Esophagus squamous epithelium (tissue), 5 donors: ENCODE measurements at places on chromosomes 7 and 10.

DNA sequence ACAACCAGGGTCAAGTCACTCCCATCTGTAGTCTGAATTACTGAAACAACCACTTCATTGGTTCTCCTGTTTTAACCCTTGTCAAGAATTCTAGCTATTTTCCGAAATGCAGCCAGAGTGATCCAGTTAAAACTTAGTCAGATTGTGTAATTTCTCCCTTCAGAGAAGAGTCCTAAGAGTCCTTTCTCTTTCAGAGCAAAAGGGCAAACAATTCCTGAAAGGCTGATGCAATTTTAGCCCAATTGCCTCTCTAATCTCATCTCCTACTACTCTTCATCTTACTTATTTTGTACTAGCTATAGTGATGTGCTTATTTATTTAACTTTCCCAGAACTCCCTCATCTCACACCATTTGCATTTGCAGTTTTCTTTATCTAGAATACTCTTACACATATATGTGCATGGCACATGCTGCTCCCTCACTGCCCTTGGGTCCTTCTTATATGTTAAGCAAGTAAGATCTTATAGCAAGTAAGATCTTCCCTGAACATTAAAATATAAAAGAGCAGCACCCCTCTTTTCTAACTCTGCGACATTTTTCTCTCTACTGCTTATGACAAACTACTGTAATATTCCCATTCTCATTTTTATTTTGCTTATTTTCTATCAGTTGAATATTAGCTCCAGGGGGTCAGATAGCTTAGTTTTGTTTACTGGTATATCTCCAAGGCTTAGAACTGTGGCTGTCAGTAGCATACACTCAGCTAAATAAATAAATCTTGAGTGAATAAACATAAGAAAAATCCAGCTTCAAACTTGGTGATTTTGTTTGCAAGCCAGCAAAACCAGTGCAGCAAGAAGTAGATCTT, 44.6 kb downstream of the HGF start:
- no peak for DNase-seq

- DNase-seq: no peak
These were observed 572.4 kb downstream of the GLRX3 start for GRCh38 chr10:130708465-130709070.

- no peak for DNase-seq
These were observed 24.2 kb downstream of the ITIH5 start for GRCh38 chr10:7642491-7643011.

GRCh38 chr7:27745064-27745583, 5.2 kb downstream of the TAX1BP1 start:
- DNase-seq: no peak

- no peak for DNase-seq
These were observed 855 bp upstream of the PALD1 start for GRCh38 chr10:70477661-70478162.

DNA sequence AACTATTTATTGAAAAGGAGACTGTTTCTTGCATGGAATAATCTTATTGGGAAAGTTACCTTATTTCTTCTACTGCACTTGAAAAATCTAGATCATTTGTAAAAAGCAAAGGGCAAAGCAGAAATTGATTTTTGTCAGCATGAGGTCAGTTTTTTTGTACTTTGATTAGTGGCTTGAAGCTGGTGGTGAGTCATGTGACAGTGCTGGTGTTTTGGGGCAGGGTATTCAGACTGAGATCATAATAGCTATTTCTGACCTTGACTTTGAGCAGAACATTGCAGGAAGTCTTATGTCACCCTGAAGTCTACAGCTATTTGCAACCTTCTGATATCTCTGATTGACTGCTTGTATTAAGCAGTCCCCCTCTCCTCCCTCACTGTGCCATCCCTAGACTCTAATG, 66.3 kb upstream of the SORCS3 start:
- no peak for DNase-seq

DNA sequence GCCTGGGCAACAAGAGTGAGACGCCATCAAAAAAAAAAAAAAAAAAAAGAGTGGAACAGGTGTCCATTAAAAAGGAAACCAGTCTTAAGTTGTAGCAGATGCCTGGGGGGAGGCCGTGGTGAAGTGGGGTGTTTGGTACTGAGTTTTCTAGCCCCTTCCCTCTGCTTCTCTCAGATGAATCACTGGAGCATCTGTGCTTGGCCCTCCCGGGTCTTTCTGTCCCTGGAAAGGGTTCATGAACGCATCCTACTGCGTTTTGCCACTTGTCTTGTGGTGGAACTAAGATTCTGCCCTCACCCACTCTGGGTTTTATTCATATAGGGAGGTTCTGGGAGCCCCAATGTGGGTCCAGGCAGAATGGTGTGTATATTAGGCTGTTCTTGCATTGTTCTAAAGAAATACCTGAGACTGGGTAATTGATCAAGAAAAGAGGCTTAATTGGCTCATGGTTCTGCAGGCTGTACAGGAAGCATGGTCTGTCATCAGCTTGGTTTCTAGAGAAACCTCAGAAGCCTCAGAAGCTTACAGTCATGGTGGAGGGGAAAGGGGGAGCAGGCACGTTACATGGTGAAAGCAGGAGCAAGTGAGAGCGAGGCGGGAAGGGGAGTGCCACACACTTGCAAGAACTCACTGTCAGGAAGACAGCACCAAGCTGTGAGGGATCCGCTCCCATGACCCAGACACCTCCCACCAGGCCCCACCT, 63.5 kb downstream of the CAMK1D start:
- DNase-seq: no peak

GRCh38 chr7:77409739-77410547, 6.2 kb downstream of the GSAP start:
- DNase-seq: no peak

DNA sequence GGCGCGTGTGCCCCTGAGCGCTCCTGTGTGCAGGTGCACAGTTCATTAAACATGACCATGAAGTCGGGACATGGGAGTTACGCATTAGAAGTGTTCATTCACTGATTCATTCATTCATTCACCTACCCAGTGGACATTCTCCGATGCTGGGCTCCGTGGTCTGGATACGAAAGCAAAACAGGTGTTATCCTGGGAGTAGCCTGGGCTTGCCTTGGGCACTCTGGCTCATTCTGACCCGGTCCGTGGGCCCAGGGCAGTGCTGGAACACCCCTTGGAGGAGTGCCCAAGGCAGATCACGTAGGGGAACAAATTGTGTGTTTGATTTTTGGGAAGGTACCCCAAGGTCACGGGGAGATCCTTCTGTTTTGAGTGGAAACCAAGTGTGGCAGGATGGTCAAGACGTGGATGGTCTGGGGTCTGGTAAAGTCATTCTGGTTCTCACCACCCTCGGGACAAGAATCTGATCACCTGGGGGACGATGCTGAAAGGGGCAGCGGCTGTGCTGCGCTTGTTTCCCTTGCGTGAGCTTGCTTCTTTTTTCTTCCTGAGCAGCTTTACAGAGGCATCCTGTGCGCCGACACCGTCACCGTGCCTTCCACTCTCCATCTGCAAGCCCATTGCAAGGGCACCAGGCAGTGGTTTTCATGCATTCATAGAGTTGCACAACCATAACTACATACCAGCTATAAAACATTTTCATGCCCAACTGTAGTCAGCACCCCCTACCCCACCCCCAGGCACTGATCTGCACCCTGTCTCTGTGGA, 10.1 kb downstream of the ELFN1 start:
- DNase-seq: no peak

DNA sequence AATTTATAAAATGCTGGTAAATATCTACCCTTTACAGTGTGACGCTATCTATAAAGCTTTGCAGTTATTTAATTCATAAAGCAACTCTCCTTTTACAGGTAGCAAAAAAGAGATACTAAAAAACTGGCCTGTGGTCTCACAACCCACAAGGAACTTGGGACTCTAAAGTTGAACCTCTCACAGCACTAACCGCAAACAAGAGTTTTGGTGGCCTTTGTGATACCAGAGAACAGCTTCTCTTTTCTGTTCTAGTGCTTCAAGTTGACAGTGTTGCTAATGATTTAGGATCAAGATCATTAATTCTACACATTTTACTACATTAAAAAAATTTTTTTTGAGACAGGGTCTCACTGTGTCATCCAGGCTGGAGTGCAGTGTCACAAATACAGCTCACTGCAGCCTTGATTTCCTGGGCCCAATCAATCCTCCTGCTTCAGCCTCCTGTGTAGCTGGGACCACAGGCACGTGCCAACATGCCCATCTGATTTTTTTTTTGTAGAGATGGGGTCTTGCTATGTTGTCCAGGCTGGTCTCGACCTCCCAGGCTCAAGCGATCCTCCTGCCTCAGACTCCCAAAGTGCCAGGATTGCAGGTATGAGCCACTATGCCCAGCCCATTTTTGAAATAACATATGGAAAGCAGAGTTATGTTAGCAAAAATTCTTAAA, 56.0 kb upstream of the ST8SIA6 start:
- DNase-seq: no peak

GRCh38 chr10:73163096-73163495, 4.7 kb downstream of the ECD start:
- DNase-seq: no peak

DNA sequence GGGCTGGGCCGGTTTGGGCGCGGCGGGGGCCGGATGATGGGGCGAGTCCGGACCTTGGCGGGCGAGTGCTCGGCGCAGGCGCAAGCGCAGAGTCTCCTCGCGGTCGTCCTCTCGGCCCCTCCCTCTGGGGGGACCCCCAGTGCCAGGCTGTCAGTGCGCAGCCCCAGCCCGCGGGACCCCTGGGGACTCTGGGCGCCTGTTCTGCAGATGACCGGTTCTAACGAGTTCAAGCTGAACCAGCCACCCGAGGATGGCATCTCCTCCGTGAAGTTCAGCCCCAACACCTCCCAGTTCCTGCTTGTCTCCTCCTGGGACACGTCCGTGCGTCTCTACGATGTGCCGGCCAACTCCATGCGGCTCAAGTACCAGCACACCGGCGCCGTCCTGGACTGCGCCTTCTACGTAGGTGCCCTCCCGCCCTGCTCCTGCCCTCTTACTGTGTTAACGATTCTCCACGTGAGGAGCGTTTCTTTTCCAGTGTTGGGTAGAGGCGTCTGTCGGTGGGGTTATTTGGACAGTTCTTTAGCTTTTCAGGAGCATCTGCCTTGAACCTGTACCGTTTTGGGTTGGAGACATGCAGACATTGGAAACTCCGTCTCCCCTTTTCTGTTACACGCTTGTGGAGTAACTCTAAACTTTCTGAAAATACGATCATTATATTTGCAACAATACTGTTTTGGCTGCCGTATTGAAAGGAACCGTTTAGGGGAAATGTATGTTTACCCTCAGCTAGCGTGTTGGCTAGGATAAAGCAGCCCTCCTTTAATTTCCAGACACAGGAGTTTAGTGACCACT, 706 bp downstream of the BUB3 start:
- no peak for DNase-seq

GRCh38 chr7:155326385-155326784, 28.7 kb downstream of the INSIG1 start:
- DNase-seq: no peak

- no peak for DNase-seq
These were observed 23.1 kb downstream of the KCP start for GRCh38 chr7:128887169-128888038.

GRCh38 chr7:134395604-134396003, 63.3 kb downstream of the AKR1B1 start:
- no peak for DNase-seq

- DNase-seq: no peak
These were observed 613 bp downstream of the MAPK8 start for GRCh38 chr10:48306870-48307710.

- DNase-seq: no peak
These were observed 108.9 kb upstream of the FRMD4A start for GRCh38 chr10:14439451-14440259.

- DNase-seq: no peak
These were observed 312.6 kb upstream of the BMPER start for GRCh38 chr7:33592718-33593117.

DNA sequence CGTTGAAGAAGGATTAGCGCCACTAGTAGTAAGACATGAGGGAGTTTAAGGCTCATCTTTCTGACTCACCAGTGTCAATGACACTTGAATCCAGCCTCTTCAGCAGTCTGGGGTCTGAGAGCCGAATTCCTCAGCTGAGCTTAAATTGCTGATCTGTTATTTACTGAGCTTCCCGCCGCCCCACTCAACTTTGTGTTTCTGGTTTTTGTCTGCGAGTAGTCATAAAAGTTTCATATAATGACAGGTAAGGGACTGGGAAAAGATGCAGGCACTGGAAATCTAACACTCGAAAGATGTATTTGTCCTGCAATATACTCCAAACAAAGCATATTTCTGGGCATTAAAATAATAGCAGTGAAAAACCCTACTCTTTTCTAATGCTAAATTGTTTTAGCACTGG, 51.2 kb upstream of the RELN start:
- no peak for DNase-seq

- DNase-seq: no peak
These were observed 27.3 kb downstream of the SEC23IP start for GRCh38 chr10:119919826-119920225.

GRCh38 chr7:74306730-74307469, 17.7 kb downstream of the CLIP2 start:
- DNase-seq: no peak

DNA sequence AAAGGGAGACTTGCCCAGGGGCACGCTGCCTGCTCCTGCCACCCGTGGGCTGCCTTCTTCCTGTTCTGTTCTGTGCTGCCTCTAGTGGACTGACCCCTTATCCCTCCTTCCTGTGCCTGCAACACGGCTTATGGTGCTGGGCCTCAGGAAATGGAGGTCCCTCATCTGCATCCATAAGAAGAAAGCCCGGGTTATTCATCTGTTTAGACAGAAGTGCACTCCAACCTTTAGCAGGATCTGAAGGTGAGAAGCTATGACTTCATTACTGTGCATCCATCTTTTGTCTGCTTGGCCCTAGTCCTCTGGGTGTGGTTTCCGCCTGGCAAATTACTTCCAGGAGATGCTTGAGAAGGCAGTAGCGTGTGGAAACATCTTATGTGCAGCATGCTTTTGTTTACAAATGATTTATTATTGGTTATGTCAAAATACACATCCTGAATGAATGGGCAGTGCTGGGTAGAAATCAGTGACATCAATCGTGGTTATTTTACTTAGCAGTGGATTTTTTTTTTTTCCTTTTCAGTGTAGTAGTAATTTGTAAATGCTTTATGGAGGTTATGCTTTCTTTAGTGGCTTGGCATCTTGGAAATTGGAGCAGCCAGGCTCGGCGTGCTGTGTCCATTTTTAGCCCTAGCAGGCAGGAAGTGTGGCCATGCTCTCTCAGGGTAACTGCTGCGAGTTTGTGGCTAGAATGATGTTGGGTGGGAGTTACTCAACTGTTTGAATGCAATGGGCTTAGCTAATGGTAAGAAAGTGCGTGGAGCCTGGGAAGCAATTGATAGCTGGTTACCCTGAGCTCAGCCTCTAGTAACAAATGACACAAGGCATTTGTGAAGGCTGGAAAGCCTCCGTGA, 12.7 kb downstream of the PTPRE start:
- no peak for DNase-seq

- DNase-seq: no peak
These were observed 122.8 kb downstream of the MAPK8 start for GRCh38 chr10:48429309-48429708.
